ENCODE measurements at places on chromosomes 1 and 21.

GRCh38 chr1:169528215-169529067 lies 42.7 kb upstream of the SLC19A2 start:
- no peak for DNase-seq

DNA sequence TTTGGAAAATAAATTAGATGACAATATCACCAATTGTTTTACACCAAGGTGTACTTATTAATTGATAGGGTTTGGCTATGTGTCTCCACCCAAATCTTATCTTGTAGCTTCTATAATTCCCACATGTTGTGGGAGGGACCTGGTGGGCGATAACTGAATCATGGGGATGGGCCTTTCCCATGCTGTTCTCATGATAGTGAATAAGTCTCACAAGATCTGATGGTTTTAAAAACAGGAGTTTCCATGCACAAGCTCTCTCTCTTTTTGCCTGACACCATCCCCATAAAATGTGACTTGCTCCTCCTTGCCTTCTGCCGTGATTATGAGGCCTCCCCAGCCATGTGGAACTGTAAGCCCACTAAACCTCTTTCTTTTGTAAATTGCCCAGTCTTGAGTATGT lies 131.0 kb upstream of the LMO4 start:
- no peak for DNase-seq

GRCh38 chr1:200095057-200095577 lies 67.6 kb downstream of the NR5A2 start:
- no peak for DNase-seq

GRCh38 chr1:234302354-234302962 lies 70.8 kb upstream of the COA6 start:
- DNase-seq, result no peak

DNA sequence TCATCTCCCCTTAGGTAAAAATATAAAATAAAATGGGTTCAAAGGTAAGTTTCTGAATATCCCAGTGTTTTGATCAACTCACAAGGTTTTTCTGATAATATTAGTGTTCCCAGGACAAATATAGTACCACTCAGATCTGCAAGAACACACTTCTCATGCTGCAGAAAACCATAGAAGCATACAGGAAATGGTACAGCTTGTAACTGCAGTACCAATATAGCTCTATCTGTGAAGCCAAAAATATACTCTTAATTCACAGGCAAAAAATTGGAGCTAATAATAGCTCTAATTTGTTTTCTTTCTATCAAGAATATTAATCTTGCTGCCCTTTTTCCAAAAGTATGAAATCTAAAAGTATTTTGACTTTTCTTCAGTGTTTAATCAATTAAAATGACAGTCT lies 13.2 kb downstream of the VPS45 start:
- DNase-seq, result no peak

GRCh38 chr21:36169470-36170128 lies 13.0 kb downstream of the DOP1B start:
- DNase-seq, result peak; percentile 61

DNA sequence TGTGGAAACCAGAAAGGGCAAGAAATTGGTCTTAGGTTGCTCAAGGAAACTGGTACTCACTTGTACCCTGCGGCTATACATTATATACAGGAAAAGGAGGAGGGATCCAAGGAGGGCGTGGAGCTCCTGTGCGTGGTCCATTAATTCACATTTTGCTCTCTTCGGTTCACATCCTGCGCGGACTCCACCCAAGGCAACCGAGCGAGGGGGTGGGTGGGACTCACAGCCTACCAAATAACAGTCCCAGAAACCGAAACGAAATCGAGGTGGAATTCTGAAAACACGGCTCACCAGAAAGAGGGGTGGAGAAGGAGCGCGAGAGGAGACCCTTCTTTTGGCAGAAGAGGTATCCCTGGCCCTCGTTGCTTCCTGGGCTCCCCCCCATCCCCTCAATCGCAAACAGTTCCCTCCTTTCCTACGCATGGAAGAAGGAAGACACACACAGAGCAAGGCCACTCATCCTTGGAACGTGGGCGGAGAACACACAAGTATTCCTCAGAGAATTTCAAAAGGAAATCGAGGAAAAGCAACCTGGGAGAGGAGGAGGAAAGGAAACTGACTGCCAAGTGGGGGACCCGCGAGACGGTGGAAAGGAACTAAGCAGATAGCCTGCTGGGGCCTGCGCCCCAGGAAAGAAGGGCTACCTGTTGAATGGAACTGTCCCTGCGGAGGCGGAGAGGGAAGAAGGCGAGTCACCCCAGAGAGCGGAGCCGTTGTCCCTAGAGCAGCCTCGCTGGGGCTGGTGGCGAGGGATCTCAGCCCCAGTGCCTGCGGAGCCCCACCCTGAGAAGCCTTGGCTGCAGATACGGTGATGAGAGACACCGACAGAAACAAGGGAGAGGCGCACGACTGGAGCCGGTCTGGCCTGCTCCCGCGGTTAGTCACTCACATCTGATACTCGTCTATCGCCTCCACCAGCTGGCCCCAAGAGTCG lies 705 bp downstream of the AIDA start:
- DNase-seq, result peak; percentile 85

DNA sequence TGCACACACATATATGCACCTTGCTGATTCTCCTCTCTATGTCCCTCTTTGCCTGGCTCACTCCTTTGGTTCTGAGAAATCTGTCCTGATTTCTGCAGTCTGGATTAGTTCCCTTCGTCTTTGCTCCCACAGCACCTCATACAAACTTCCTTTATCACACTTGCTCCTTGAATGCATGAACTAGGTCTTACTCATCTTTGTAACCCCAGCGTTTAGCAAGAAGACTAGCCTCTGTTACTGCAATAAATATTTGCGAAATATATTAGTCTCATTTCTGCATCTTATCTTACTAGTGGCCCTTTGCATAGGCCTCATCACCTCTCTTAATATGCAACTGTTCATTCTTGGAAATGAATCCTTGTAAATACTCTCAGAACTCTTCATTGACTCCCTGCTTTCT lies 11.4 kb downstream of the SMYD2 start:
- no peak for DNase-seq

GRCh38 chr1:81053826-81054225 lies 746.9 kb upstream of the ADGRL2 start:
- DNase-seq, result no peak

DNA sequence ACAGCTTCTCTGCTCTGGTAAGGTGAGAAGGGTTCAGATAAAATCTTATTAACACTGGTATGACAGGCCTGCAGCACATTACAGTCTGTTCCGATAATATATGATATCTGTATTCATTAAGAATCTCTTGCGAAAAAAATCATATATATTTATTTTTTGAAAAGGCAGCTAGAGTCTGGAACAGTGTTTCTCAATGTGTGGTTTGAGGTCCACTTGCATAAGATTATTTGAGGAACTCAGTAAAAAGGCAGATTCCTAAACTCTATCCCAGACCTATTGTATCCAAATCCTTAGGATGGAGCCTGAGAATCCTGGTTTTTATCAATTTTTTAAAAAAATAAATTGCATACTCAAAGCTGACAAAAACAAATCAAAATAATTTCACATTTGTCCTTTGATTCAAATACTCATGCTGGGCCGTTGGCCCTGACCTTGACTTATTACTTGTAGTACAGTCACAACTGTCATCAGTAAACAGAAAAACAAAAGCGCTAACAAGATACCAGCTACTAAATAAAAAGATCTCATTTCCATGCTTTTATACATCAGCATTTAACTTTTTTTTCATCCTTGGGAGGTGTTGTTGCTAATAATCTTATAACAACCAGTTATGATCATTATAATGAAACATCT lies 60.6 kb downstream of the RGS2 start:
- no peak for DNase-seq
